ENCODE measurements at places on chromosomes 5 and 9. TPM values are rescaled to one million over a fixed set of nuclear protein-coding genes. Genes with fewer than 3 reads are reported as not detected.

GRCh38 chr9:124790301-124790700 is 13.4 kb downstream of the OLFML2A start:
- no peak overlapping the region for H3K4me3 ChIP-seq
- peak overlapping the region; percentile 71 for H3K27ac ChIP-seq
- no peak for DNase-seq

- H3K4me3 ChIP-seq, result no peak within 1 kb of the TSS
- H3K27me3 ChIP-seq, result no peaks in the 10 kb centered on the region
- peak; percentile 87 for DNase-seq
- H3K36me3 ChIP-seq, result peaks cover 7% of the 10 kb centered on the region
- peak within 1 kb of the TSS; percentile 86 for H3K27ac ChIP-seq
Observed at GRCh38 chr9:137277329-137278041, at the start of gene TOR4A. TOR4A (plus strand) TSS chr9:137277726; CDS start chr9:137278690, 964 bp downstream.

DNA sequence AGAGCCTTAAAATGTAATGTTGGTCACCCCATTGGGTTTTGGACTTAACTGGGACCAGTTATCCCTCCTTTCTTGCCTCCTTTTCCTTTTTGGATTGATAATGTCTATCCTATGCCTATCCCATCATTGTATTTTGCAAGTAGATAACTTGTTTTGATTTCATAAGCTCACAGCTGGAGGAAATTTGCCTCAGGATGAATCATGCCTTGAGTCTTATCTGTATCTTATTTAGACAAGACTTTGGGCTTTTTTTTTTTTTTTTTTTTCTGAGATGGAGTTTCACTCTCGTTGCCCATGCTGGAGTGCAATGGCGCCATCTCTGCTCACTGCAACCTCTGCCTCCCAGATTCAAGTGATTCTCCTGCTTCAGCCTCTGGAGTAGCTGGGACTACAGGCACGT is 443.3 kb downstream of the DNAH5 start:
- no peaks in the 10 kb centered on the region for H3K27me3 ChIP-seq
- H3K36me3 ChIP-seq, result no peaks in the 10 kb centered on the region
- no peak for DNase-seq
- no peak overlapping the region for H3K4me3 ChIP-seq
- no peak overlapping the region for H3K27ac ChIP-seq
- no peaks in the 10 kb centered on the region for H3K4me1 ChIP-seq

Gene FBXO4
- total RNA-seq, result 26.5 TPM

DNA sequence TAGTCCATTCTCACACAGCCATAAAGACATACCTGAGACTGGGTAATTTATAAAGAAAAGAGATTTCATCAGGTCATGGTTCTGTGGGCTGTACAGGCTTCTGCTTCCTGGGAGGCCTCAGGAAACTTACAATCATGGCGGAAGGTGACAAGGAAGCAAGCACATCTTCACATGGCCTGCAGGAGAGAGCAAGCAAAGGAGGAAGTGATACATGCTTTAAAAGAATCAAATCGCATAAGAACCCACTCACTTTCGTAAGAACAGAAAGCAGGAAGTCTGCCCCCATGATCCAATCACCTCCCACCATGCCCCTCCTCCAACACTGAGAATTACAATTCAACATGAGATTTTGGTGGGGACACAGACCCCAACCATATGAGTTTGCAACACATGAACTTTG is 5.1 kb upstream of the FBXO38 start:
- H3K4me3 ChIP-seq, result no peak overlapping the region
- H3K27ac ChIP-seq, result no peak overlapping the region
- H3K36me3 ChIP-seq, result no peaks in the 10 kb centered on the region
- H3K27me3 ChIP-seq, result no peaks in the 10 kb centered on the region

DNA sequence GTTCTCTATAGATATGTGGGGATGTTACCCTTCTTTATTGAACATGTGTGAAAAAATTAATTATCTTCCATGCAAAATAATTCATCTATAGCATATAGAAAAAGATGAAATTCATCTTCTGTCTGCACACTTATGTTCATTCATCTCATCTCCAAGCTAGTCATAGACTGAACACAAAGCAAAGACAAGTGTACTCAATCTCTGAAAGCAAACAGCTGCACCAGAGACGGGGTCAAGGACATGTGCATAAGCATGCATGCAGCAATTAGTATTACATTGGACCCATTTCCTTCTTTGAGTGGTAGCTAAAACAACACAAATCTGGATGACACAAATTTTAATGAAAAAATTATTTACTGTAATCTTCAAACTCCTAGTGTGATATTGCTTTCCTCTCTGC is 547.0 kb upstream of the COX7C start:
- no peaks in the 10 kb centered on the region for H3K36me3 ChIP-seq
- no peak overlapping the region for H3K4me3 ChIP-seq
- no peaks in the 10 kb centered on the region for H3K4me1 ChIP-seq
- DNase-seq, result no peak

DNA sequence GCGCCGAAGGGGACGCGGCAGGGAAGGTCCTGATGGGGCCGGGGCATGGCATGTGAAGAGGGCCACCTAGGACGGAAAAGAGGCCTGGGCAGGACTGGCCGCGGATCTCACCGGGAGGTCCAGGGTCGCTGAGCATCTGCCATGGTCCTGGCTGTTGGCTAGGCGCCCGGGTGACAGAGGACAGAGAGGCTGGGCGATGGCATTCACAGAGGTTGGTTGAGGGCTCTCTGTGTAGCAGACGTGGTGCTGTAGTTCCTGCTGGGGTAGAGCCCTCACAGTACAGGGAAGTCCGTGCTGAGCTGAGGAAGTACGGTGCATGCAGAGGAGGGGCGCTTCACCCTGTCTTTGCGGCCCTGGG is 427 bp downstream of the PCYOX1L start:
- peaks cover 3% of the 10 kb centered on the region for H3K4me1 ChIP-seq
- peak; percentile 57 for DNase-seq

Gene CDKN2B-AS1
- total RNA-seq, result not detected

Gene GLDC
- 13.1 TPM for total RNA-seq

GRCh38 chr9:93237540-93237939 is 53.6 kb downstream of the WNK2 start:
- no peaks in the 10 kb centered on the region for H3K36me3 ChIP-seq
- no peak overlapping the region for H3K4me3 ChIP-seq
- H3K4me1 ChIP-seq, result no peaks in the 10 kb centered on the region
- no peak for DNase-seq
- H3K27ac ChIP-seq, result no peak overlapping the region
- no peaks in the 10 kb centered on the region for H3K27me3 ChIP-seq

DNA sequence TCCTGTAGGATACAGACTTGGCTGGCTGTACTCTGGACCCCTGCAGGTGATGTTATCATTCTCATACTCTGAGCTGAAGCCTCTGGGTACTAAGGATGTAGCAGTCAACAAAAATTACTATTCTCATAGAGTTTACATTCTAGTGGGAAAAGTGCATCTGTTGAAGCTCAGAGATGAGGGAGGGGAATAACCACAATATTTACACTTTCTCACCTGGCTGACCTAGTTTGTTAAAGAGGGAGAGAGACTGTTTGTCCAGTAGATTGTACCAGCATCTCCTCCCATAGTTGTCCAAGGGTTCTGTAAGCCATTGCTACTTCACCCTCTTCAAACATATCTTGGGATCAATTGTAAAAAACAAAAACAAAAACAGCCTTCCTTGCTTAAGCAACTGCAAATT is 33.8 kb upstream of the CHD1 start:
- no peaks in the 10 kb centered on the region for H3K27me3 ChIP-seq
- H3K4me1 ChIP-seq, result no peaks in the 10 kb centered on the region
- H3K27ac ChIP-seq, result no peak overlapping the region

Gene SUB1
- total RNA-seq, result 82.2 TPM

- DNase-seq, result peak; percentile 51
- H3K4me1 ChIP-seq, result peaks cover 49% of the 10 kb centered on the region
- no peak overlapping the region for H3K4me3 ChIP-seq
- H3K27me3 ChIP-seq, result no peaks in the 10 kb centered on the region
- H3K36me3 ChIP-seq, result no peaks in the 10 kb centered on the region
Observed at GRCh38 chr5:140317859-140318258, 15.0 kb upstream of the PFDN1 start.

GRCh38 chr5:124453221-124454051 is 293.0 kb downstream of the ZNF608 start:
- no peaks in the 10 kb centered on the region for H3K27me3 ChIP-seq
- no peak overlapping the region for H3K27ac ChIP-seq
- H3K4me3 ChIP-seq, result no peak overlapping the region
- DNase-seq, result no peak

GRCh38 chr5:59598547-59598874 is 295.0 kb downstream of the PDE4D start:
- H3K4me1 ChIP-seq, result no peaks in the 10 kb centered on the region
- no peaks in the 10 kb centered on the region for H3K36me3 ChIP-seq
- H3K4me3 ChIP-seq, result no peak overlapping the region

DNA sequence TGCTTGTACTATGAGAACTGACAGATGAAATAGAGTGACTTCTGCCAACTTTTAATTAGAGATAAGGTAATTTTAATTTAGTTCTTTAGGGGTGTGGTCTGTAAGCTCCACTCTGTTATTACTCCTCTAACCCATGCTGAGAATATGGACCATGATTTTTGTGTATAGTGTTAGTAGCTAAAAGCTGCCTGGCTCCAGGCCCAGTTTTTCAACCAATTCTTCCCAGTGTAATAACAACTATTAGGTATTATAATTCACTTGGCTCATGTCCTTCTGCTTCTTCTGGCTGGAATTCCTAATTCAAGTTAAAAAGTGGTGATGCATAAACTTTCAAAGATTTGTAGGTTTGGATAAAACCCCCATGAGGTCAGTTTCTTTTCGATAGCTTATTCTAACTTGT is 216.3 kb downstream of the ISL1 start:
- DNase-seq, result no peak
- no peaks in the 10 kb centered on the region for H3K36me3 ChIP-seq
- no peak overlapping the region for H3K27ac ChIP-seq
- H3K4me3 ChIP-seq, result no peak overlapping the region
- no peaks in the 10 kb centered on the region for H3K4me1 ChIP-seq

GRCh38 chr9:87270221-87270847 is 227.3 kb upstream of the DAPK1 start:
- H3K4me3 ChIP-seq, result no peak overlapping the region
- DNase-seq, result peak; percentile 61
- H3K4me1 ChIP-seq, result peaks cover 17% of the 10 kb centered on the region

DNA sequence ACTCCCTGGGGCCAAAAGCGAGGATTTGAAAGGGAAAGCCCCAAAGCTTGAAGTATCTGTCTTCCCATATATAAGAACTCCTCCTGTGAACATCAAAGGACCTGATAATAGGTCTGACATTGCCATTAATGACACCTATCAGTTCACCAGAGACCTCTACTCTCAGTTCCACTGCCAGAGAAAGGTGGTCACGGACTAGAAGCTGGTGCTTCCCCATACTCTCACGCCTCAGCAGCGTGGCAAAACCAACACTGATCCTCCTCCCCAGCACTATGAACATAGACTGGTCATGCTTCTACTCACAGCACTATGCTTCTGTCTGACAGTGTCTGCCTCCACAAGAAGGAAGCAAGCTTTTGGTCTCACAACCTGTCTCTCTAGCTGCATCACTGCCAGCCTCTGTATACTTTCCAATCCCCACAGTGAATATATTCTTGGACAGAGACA is 37.9 kb downstream of the NRG2 start:
- H3K27ac ChIP-seq, result no peak overlapping the region
- no peaks in the 10 kb centered on the region for H3K4me1 ChIP-seq
- DNase-seq, result no peak
- H3K36me3 ChIP-seq, result no peaks in the 10 kb centered on the region
- H3K4me3 ChIP-seq, result no peak overlapping the region

DNA sequence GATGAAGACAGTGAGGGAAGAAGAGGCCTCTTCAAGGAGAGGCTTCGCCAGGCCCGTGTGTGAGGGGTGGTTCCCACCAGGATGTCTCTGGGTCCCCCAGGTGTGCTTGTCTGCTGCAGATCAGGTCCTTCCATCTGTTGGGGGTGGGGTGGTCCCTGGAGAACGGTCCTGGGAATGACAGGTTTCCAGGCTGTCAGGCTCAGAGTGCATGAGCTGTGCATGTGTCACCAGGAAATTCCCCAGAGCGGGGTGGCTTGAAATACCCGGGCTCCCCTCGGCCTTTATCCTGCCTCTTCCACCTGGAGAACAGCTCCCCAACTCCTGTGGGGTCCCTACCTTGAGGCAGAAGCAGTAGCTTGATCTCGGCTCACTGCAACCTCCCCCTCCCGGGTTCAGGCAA is 118.8 kb downstream of the GAPVD1 start:
- no peak overlapping the region for H3K4me3 ChIP-seq
- DNase-seq, result no peak
- no peaks in the 10 kb centered on the region for H3K27me3 ChIP-seq
- peaks cover 8% of the 10 kb centered on the region for H3K4me1 ChIP-seq

GRCh38 chr9:26081847-26082246 is 403.6 kb upstream of the TUSC1 start:
- H3K27me3 ChIP-seq, result no peaks in the 10 kb centered on the region
- H3K4me1 ChIP-seq, result no peaks in the 10 kb centered on the region
- H3K4me3 ChIP-seq, result no peak overlapping the region

DNA sequence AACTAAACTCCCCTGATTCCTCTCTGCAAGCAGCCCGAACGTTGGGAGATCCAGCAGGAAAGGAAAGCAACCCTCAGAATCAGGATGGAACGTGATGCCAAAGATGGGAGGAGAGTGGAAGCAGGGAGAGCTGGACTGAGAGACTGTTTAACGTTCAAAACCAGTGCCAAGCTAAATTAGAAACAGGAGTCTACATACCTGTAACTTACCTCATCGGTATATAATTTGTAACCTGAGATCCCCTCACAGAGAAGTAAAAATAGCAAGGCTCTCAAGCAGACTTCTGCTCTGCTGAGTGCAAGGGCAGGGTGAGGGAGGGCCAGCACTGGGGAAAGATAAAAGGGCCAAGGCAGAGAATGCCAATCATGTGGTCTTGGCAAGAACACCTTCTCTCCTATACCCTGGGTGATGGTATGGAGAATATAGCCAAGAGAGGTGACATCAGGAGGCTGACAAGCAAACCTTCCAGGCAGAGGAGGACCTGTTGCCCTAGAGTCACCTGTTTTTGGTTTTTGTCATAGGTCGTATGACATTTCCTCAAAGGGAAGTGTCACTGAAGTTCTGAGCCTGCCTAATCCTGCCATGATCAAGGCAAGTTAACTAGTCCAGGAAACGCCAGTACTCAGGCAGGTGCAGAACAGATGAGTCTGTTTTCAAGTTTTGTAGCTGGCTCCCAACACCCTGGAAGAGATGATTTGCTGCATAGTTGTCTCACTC is 472.0 kb downstream of the NFIB start:
- no peaks in the 10 kb centered on the region for H3K27me3 ChIP-seq
- no peaks in the 10 kb centered on the region for H3K4me1 ChIP-seq
- no peaks in the 10 kb centered on the region for H3K36me3 ChIP-seq
- H3K27ac ChIP-seq, result no peak overlapping the region
- no peak overlapping the region for H3K4me3 ChIP-seq

Gene TRIP13
- total RNA-seq, result not detected

GRCh38 chr5:134550271-134551214 is 25.1 kb downstream of the JADE2 start:
- peak; percentile 86 for DNase-seq
- H3K27ac ChIP-seq, result peak overlapping the region; percentile 94
- H3K4me3 ChIP-seq, result no peak overlapping the region
- H3K4me1 ChIP-seq, result peaks cover 88% of the 10 kb centered on the region
